ENCODE measurements at places on chromosomes 13 and 19.

DNA sequence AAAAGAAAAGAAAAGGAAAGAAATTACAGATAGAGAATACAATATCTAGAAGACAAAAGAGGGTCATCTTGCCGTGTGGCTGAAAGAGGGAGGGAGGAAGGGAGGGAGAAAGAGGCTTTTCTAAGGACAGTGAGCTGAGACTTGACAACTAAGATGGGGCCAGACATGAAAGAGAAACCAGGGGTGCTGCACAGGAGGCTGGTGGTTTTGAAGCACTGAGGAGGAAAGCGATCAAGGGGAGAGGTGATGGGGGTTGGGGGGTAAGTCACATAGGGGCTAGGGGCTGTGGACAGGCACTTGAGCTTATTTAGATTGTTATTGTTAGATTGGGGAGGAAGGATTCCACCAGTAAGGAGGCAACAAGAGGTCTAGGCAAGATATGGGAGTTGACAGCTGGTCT, 17.3 kb downstream of the PNPLA6 start:
- H3K27me3 ChIP-seq, result no peaks in the 10 kb centered on the region
- no peak for DNase-seq

GRCh38 chr13:35891507-35892441, 239.4 kb downstream of the DCLK1 start:
- no peak for DNase-seq
- H3K4me3 ChIP-seq, result no peak overlapping the region
- no peaks in the 10 kb centered on the region for H3K27me3 ChIP-seq
- H3K27ac ChIP-seq, result no peak overlapping the region

DNA sequence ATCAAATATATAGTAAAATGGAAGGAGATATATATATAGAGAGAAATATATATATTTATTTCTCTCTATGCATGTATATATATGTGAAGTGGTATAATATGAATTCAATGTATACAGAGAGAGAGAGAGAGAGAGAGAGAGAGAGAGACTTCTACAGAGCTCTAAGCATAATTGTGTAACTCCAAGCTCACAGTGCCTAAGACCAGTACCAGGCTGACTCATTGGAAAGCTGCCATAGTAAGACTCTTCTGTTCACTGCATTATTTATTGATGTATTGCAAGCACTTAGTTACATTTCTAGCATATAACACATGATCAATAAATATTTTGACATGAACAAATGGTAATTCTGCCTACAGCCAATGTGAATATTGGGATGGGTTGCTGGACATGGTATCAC, 1734.7 kb downstream of the SLITRK1 start:
- H3K4me3 ChIP-seq, result no peak overlapping the region
- no peak for DNase-seq
- H3K36me3 ChIP-seq, result no peaks in the 10 kb centered on the region
- H3K27me3 ChIP-seq, result no peaks in the 10 kb centered on the region
- H3K4me1 ChIP-seq, result no peaks in the 10 kb centered on the region

DNA sequence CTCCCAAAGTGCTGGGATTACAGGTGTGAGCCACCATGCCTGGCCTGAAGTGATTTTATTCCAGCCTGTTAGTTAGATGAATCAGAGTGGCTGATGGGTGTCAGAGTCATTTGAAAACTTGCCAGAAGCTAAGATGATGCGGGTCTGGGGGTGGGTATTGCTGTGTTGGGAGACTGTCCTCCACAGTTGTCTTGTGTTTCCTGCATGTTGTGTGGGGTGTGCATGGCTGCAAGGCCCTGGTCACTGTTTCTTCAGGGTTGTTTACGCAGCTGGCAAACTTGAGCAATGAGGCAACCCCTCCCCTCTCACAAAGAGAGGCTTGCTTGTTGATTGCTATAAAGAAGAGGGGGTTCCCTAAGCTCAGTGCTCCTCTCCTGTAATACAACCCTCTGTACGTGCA, 71.8 kb downstream of the TRPM4 start:
- no peaks in the 10 kb centered on the region for H3K36me3 ChIP-seq
- H3K27me3 ChIP-seq, result peaks cover 4% of the 10 kb centered on the region
- no peak overlapping the region for H3K4me3 ChIP-seq
- no peak for DNase-seq
- peaks cover 17% of the 10 kb centered on the region for H3K4me1 ChIP-seq
- no peak overlapping the region for H3K27ac ChIP-seq

Data from activated CD4-positive, alpha-beta T cell treated with anti-CD3 and anti-CD28 coated beads for 36 hours (primary cell).